Stimulated activated CD4-positive, alpha-beta T cell treated with anti-CD3 and anti-CD28 coated beads, Interleukin-4, amount 100 ng/mL, for 24 hours (primary cell): ENCODE measurements at places on chromosomes 12 and 14.

GRCh38 chr14:95480109-95480886 is 36.2 kb downstream of the SYNE3 start:
- peak; percentile 46 for DNase-seq

DNA sequence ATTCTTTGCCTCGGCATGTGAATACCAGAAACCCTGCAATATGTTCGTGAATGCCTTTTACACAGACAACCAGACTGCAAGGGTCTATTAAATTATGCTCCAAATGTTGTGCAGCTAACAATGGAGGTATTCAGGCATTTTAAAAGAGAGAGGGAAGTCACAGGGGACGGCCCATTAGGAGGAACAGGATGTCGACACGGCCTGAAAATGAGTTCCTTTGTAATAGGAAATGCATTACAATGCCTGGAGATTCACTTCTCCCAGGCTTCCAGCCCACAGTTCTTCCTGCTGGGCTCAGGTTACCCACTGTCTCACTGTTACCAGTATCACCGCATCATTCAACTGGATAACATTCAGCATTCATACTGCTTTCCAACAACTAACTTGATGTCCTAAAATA is 2.5 kb downstream of the DUSP6 start:
- no peak for DNase-seq

- DNase-seq, result no peak
Measured at GRCh38 chr12:78799649-78800048, 64.9 kb upstream of the SYT1 start.

GRCh38 chr14:94028450-94028826 is 2.3 kb downstream of the OTUB2 start:
- DNase-seq, result peak; percentile 43
